Stimulated activated CD8-positive, alpha-beta memory T cell treated with anti-CD3 and anti-CD28 coated beads, Interleukin-2, amount 100 ng/mL, for 1 hour (primary cell): ENCODE measurements at places on chromosomes 5 and 9.

DNA sequence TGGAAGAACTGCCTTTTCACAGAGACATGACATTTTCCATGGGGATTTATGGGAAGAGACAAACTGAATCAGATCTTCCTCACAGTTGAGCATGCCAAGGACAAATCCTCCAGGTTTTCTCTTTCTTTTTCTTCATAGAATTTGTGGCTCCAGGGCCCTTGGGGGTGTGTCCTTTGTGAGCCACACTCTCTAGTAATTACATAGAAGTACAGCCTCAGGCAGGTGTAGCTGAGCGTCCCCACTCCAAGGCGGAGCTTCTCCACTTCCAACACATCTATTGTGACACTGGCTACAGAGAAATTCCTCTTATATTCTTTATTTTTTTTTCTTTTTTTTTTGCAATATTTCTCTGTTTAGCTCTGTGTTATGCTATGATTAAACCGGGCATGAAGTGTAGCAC lies 420.5 kb upstream of the CD180 start:
- DNase-seq: no peak

DNA sequence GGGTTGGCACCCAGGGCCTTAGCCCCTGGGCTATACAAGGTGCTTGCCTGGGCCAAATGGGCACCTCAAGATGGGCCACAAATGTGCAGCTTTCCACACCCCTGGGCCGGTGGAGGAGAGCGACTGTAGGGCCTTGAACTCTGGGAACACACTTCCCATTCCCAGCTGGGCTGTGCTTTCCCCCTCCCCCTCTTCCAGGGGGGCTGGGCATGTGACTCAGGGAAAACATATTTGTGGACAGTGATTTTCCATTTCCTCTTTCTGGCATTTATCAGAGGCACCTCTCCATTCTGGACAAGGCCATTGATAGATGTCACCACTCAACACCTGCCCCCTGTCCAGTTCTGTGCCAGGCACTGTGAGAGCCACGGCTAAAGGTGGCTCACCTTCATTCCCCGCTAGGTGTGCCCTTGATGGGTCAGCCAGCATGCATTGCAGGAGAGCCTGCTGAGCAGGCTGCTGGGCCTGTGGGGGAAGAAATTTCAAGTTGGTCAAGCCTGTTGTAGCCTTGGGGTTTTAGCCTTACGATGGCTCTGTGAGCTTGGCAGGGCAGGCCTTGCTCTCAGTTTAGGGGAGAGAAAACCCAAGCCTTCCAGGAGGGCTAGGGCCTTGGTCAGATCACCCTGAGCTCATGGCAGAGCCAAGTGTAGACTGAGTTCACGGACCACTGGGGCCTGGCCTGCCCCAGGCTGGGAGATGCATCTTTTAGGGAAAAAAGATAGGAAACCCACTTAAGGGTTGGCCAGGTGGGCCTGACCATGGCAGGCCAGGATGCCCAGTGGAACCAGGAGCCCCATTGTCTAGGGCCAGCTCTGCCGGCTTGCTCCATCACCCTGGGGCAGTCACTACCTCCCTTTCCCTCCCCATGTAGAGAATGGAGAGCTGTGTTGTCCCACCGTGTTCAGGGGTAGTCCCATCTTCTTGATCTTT lies 113.9 kb downstream of the DAB2IP start:
- no peak for DNase-seq

DNA sequence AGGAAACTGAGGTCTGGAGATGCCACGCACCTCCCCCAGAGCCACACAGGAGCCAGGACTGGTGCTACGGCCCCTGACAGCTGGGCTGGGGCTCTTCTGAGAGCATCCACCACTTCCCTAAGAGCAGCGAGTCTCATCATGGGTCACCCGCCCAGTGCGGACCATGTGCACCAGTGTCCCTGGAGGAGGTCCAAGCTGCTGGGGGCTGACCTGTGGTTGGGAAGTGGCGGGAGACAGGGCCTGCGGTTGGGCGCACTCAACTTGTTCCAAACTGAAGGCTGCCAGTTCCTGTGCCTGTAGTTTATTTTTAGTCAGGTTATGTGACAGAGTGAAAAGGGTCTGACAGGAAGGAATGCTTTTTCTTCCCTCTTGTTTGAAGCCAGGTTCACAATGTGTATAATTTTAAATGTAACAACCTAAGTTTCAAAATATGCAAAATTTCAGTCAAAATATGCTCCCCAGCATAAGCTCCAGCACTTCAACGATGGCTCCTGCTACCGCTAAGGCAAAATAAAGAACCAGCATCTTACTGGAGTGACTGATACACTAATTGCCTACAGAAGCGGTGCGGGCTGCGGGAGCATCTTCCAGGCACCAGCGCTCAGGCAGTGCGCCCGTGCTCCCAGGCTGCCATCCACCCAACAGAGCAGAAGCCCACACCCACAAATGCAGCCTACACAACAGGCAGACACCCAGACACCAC lies 14.8 kb downstream of the BARHL1 start:
- no peak for DNase-seq

DNA sequence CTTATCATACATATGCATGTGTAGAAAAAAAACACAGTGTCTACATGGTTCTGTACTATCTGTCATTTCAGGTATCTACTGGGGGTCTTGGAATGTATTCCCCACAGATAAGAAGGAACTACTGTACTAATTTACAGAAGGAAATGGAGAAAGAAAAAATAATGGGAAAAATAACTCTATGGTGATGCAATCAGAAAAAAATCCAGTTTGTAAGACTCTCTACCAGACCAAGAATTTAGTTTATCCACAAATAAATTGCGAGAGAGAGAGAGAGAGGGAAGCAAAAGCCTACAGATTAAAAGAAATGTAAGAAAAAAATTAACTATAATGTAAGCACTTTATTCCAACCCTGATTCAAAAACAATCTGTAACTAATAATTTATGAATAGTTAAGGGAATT lies 708.6 kb upstream of the ZNF608 start:
- no peak for DNase-seq

DNA sequence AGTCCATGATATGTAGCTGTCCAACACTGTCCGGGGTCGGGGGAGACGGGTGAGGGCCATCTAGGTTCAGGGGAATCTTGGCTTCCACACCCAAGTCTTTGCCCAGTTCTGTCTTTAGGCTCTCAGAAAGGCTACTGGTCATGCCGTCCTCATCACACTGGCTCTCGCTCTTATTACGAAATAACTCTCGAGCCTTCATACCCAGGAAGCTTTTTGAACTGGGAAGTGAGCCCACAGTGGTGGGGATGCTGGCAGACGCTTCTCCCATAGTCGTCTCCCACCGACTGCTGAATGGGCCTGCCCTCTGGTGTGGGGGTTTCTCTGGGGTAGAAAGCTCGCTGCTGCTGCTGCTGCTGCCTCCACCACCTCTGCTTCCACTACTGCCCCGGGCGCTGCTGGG lies 17.6 kb downstream of the SPACA9 start:
- DNase-seq: no peak

DNA sequence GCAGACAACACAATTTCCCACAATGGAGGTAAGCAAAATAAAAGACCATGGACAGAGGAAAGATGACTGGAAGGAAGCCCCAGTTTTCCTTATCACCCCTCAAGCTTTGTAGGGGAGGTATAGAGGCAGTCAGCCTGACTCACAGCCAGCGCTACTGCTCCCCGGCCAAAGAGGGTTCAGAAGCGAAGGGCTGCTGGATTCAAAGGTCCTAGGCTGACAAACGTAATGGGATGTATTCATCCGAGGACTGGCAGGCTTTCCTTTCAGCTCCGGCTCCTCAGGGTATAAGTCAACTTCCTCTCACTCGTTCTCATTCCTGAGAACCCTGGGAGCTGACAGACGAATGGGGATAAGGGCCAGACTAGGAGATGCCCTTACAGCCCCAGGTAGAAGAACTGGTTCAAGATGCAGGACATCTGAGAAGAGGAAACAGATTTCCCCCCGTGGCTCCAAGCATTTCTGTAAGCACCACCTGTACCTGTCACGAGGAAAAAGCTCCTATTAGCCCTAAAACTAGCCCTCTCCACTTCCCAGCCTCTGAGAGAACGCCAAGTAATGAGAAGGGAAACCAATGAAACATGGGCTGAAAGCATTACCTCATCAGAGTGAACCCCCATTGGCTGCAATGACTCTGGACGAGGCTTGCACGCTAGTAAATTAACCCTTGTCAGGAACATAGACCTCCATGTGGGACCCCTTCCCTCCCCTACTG lies 22.1 kb upstream of the FAM13B start:
- DNase-seq: no peak

DNA sequence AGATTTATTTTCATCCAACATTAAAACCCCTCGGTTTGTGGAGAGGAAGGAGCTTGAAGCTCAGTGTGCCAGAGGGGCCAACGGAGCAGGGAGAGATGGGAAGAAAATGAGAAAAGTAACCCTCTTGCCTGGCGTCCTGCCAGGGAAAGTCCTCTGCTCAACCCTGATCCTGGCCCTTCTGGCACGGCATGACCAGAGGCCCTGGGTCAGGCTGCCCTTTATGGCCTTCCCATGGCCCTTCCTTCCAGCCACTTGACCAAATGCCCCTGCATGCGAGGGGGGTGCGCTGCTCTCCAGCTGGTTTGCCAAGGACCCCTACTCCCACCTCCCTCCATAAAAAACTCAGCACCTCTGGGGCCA lies 43.8 kb downstream of the SPRY4 start:
- no peak for DNase-seq

DNA sequence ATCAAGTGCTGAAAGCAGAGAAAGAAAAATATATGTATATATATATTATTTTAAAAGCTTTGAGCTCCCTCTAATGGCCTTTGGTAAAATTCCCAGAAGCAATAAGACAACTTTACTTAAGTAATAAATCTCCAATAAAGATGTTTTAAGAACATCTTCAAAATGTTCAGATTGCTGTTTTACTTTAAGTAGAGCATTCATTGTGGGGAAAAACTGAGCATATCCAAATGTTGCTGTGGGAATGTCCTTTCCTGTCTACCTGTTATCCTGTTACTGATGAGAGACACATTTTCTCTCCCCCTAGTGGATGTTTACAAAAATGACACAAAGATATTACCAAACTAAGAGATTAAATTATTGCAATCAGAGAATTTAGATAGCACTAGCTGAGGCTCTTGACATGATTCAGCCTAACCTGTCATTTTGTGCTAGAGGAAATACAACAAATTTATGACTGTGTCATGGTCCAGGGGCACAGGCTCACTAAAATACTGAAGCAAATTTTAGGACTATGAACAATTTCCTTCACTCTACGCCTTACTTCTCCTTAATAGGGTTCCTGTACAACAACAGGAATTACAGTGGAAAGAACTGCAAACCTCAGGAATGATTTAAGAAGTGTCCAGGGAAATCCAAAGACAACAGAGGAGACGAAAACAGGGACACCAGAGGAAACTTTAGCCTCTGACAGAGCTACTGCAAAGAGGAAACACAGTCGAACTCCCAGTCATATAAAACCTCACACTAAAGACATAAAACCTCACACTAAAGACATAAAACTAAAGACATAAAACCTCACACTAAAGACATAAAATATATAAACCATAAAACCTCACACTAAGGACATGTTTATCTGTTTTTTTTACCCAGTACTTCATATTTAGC lies 24.3 kb upstream of the PRRC1 start:
- DNase-seq: no peak

- DNase-seq: no peak
Measured at GRCh38 chr5:40071870-40072269, 607.8 kb upstream of the PTGER4 start.

- no peak for DNase-seq
Measured at GRCh38 chr9:130173666-130173983, 1.4 kb downstream of the NCS1 start.

- DNase-seq: no peak
Measured at GRCh38 chr5:106865279-106865678, 805.5 kb downstream of the EFNA5 start.

GRCh38 chr5:10712574-10713366 lies 48.3 kb downstream of the DAP start:
- DNase-seq: no peak

DNA sequence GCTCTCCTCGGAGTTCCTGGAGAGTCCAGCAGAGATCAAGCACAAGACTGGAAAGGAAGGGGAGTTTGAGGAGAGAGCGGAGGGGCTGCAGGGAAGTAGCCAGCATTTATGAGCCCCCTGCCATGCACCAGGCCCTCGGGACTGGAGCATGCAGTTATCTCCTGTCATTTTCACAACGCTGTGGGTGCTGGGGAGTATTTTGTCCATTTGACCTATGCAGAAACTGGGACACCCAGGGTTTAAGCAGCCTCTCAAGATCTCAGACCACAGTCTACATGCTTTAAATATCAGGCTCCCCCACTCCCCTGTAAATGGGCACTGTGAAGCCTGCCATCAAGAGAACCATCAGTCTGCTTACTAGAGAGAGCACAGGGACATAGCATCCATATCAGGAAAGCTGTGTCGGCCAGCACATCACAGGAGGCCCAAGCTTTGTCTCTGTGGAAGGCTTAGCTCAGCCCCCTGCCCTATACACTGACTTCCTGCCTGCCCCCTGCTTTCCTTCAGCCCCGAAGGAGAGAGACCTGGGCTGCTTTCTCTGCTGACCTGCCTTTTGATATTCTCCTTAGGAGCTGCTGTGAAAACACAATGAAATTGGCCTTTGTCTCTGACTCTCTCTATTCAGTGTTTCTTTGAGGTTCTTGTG lies 7.3 kb downstream of the FOXI1 start:
- no peak for DNase-seq

GRCh38 chr9:133513214-133514100 lies 11.3 kb downstream of the MYMK start:
- no peak for DNase-seq

- no peak for DNase-seq
Measured at GRCh38 chr5:113195771-113196170, 219.2 kb downstream of the DCP2 start.

- DNase-seq: no peak
Measured at GRCh38 chr5:32814620-32815019, 103.5 kb downstream of the NPR3 start.

GRCh38 chr5:39422036-39422606 lies 2.7 kb downstream of the DAB2 start:
- no peak for DNase-seq

DNA sequence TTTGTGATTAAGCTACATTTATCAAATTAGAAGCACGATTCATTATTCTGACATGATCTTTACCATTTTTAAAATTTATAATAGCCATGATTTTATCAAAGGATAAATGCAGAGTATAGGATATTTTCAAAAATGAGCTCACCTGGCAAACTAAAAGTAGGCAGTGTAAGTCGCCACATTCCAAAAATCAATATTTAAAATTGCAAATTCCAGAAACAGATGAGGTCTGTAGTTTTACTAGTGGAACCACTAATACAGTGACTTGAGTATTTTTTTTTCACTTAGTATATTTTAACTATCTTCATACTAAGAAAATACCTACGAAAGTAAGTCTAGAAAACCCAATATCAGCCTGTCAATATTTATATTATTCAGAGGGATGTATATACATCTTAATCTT lies 164.2 kb downstream of the PDE4D start:
- no peak for DNase-seq

DNA sequence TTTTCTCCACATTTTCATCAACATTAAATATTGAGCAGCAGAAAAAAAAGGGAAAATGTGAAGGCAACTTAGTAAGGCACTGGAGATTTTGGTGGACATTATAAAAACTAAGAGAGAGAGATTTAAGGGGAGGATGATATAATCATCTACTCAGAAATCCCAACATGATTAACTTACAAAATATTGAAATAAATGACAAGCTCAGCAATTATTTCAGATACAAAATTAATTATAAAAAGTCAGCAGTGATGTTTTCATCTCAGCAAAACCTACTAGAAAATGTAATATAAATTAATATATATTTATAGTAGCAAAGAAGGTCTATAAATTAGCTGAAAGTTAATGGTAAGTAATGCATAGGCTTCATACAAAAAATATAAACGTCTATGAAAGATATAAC lies 30.8 kb upstream of the PRDM9 start:
- no peak for DNase-seq
